Spleen (tissue), 13 donors: ENCODE measurements at places on chromosomes 2 and 18. TPM values are rescaled to one million over a fixed set of nuclear protein-coding genes. Genes with fewer than 3 reads are reported as not detected.

RBM44 gene
- 3.1 TPM for total RNA-seq

TCF7L1 gene
- total RNA-seq = 14.4 TPM

TEX44 gene
- total RNA-seq = not detected

RIOK3 gene
- 57.6 TPM for total RNA-seq

ASXL3 gene
- 0.29 TPM for total RNA-seq

DNA sequence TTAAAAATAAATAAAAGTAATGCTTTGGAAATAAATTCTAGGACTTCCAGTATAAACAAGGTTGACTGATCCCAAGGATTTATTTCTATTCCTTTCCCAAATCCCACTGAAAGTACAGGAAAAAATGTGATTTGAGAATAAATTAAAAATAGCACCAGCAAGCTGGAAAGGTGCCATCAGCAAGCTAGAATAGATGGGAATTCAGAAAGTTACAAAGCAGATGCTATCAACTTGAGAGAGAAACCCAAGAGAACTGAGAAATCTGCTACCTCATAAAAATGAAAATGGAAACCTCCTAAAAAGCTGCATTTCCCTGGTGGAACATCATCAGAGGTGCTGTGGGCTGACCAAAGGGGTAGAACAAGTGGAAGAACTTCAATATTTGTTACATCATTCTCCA is 148.6 kb upstream of the KCNJ3 start:
- no peak for DNase-seq

DNA sequence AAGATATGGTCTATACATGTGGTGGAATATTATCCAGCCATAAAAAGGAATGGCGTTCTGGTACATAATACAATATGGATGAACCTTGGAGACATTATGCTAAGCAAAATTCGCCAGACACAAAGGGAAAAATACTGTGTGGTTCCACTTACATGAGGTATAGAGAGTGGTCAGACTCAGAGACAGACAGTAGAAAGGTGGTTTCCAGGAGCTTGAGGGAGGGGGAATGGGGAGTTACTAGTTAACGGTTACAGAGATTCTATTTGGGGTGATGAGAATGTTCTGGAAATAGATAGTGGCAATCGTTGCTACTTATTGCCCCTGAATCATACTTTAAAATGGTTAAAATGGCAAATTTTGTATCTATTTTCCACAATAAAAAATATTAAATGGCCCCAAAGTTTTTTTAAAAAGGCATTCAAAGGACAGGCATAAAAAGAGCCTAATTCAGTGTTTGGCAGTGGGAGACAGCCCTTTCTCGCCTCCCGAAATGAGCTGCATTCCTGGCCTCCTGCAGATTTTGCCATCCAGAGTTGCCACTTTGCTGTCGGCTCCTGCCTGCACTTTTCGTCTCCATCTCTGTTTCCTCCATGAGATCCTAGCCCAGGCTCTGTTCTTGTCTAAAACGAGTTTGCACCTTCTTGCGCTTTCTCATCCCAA is 13.5 kb downstream of the TNFRSF11A start:
- no peak for DNase-seq

GRCh38 chr2:197433780-197434438 is 919 bp downstream of the SF3B1 start:
- no peak for DNase-seq

DNA sequence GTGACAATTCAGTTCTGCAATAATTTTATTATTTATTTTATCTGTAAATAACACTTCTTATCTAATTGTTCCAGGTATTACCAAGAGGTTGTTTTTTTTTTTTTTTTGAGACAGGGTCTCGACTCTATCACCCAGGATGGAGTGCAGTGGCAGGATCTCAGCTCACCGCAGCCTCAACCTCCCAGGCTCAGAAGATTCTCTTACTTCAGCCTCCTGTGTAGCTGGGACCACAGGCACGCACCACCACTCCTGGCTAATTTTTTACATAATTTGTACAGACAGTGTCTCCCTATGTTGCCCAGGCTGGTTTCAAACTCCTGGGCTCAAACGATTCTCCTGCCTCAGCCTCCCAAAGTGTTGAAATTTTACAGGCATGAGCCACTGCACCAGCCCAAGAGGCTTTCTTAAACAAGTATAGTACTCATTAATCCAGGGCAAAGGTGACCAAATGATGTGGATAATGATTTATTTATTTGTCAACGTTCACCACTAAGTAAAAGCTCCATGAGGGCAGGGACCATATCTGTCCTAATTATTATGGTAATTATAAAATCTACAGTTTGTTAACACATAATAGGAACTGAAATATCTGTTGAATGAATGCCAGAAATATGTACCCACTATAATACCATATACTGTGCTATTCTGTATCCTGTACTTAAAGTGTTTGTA is 12.0 kb downstream of the STK17B start:
- no peak for DNase-seq

DNA sequence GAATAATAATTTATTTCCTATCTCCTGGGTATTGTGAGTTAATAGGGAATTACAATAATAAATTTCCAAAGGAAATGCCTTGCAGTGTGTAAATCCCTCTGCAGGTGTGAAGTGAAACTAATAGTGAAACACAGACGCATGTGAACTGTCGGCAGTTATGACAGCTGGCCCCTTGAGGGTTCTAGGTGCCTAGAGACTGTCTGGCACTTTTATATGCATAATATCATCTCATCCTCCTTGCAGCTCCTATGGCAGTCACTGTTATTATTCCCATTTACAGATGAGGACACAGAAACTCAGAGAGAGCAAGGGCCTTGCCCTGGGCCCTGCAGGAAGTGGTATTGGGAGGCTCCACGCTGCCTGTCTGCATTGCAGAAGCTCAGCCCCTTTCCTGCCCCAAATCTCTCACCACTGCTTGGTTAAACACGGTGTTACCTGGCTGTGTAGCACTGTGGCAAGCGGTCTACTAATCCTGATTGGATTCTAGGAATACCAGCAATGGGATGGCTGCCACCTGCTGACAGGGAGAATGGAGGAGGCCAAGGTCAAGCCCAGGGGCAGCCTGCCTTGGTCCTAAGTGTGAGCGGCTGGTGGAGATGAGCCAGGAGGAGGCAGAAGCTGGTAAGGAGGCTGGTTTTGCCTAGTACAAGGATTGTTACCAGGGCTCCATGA is 32.8 kb upstream of the ACKR3 start:
- DNase-seq = peak; percentile 87

- peak; percentile 73 for DNase-seq
These were observed at the start of gene GPR75 for GRCh38 chr2:53859206-53860181. Gene GPR75, minus strand, starts transcription at chr2:53859967. Its CDS starts 5,211 bp downstream, at chr2:53854756.

DNA sequence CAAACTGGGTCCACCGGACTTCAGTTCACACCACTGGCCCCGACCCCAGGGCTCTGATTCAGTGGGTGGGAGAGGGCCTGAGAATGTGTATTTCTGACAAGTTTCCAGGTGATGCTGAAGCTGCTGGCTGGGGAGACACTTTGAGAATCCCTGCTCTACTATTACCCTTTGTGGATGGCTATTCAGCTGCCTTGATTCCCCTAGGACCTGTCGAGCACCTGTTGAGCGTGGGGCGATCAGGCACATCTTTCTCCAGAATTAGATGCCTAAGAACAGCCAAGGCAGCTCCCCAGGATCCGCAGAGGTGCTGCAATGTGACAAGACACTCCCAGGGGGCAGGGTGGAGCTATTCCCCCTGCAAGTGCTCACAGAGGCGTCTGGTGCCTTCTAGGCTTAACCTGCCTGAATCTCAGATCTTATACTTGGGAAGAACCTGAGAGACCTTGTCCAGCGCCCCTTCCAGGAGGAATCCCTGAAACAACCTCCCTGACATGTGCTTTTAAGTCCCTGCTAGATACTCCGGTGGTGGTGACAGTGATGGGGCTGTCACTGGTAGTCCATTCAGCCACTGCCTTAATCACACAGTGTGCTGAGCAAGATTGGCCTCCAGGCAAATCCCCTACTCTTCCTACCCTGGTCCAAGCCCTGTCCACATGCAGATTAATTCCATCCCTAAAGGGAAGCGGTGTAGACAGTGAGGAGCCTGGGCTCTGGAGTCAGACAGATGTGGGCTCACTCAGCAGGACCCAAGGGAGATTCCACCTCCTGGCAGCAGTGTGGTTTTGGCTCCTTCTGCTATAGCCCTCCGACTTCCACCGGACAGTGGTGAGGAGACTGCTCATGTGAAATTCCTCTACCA is 43.4 kb upstream of the OTOF start:
- peak; percentile 67 for DNase-seq

DNA sequence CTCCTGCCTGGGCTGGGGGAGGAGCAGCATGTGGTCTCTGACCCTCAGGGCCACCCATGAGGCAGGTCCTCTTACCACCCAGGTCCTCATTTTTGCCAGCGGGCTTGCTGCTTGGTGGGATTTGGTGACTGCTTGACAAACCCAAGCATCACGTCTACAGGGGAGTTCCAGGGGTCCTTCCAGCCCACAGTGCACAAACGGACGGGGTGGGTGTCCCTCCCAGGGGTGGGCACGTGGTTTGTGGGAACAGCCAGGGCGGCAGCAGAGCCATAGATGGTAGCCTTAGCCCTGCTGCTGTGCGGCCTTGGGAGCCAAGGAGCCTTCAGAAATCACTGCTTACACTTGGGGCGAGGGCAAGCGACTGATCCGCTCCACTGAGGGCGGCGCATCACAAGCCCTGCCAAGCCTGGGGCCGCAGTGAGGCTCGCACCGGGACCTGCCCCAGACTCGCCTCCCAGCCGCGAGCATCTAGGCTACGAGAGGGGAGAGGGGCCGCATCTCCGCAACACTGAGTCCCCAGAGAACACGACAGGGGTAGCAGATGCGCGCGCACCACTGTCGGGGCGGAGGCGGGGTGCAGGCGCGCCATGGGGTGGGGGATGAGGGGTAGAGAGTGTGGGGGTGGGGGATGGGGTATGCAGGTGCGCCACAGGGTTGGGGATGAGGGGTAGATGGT is 36.9 kb downstream of the SNED1 start:
- DNase-seq = peak; percentile 76

- DNase-seq = peak; percentile 79
These were observed 55.0 kb upstream of the MCFD2 start for GRCh38 chr2:46970334-46971288.
